ENCODE measurements at places on chromosomes 4 and X.

GRCh38 chrX:1435241-1435895 is 17.3 kb downstream of the ASMTL start:
- DNase-seq = no peak

DNA sequence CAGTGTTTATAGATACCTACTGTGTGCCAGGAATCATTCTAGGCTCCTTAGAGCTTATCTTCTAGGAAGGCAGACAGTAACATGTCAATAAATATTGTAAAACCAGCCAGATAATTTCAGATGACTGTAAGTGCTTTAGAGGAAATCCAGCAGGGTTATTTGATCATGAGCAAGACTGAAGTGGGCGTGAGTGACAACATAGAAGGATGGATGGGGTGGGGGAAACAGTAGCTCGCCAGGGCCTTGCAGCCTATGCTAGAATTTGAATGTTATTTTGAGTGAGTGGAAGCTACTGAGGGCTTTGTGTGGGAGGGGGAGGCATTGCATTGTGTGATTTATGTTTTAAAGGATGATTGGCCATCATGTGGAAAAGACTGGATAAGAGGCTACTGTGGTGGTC is 6.7 kb downstream of the SRD5A3 start:
- no peak for DNase-seq

DNA sequence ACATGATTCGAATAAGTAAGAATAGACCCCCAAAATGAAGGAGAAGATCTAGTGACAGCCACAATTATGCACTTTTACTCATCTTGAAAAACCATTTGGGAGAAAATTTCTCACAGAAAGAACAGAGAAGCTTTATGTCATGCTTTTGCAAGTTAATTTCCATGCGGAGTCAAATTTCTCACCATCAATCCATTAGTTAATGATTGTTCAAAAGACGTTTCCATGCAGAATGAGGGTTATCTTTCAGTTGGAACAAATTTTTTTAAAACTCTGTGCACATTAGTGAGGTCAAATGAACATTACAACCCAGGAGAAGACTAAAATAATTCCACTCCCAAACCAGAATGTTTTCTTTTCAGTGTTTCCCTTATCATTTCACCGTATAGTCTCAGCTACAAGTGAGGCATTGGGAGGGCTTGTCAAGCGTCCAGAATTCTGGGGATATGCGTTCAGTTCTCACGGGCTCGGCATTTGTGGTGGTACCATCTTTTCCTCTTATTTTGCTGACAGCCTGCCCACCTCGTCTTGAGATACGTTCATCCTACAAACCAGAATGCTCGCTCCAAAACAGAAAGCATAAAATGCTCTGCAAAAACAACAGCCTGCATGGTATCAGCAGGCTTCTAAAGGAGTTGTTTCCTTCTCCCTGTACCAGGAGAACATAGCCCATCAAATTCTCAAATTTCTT is 130.8 kb upstream of the TBL1X start:
- no peak for DNase-seq

DNA sequence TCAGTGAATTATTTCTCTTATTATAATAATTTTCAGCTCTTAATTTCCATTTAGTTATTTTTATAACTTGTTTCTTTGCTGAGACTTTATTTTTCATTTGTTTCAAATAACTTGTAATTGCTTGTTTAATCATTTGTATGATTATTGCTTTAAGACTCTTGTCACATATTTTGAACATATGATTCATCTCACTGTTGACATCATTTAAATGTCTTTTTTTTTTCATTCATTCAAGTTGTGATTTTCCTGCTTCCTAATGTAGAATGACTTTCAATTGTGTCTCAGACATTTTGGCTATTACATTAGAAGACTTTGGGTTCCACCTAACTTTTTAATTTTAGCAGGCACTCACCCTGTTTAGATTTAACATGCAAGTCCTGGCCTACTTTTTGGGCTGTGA is 234.8 kb upstream of the DIPK2B start:
- peak; percentile 70 for DNase-seq

DNA sequence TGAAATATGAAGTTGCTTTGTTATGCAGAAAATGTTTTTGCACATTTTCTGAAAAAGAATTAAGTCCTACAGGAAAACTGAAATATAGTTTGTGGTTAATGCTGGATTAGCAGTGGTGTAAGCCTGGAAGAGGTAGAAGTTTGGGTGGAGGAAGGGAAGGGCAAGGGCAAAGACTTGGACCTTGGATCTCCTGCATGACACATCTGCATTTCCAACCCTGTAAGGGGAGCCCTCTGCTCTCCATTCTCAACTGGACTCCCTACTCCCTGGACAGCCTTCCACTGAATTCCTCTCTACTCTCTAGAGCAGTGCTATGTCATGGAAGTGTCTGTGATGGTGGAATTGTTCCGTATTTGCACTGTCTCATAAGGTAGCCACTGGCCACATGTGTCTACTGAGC is 4.6 kb downstream of the CASP6 start:
- no peak for DNase-seq

GRCh38 chr4:138645289-138645688 is 370.3 kb upstream of the NOCT start:
- DNase-seq = peak; percentile 32

- DNase-seq = no peak
Observed at GRCh38 chrX:362937-363620, 23.6 kb downstream of the PPP2R3B start.

DNA sequence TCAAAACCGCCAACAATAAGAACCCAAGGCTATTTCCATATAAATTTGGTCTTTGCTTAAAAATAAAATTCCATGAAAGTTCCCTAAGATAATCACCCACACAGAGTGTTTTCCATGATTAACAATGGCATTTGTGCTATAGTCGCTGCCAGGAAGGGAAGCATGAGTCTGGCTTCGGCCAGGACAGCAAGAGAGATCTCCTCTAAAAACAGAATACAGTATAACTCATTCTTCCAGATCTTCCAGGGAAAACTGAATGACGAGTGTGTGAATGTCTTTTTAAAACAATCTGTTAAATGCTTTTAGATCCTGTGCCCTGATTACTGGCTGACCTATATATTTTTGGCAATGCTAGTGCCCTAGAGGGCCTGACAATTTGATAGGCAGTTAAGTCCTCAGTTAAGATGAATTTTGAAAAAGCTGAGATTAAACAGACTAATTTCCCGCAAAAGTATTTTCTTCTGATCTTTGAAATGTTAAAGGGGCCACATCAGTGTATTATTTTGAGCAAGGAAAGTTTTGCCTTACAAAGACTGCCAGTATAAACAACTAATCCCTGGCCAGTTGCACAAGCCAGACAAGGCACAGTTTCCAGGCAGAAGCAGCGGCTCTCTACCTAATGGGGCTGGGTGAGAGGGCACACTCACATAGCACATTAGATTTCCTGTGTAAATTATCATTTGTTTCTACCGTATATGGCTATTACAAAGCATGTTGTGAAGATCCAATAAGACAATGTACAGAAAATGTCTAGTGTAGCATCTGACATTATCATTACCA is 127.3 kb downstream of the DCHS2 start:
- DNase-seq = no peak

- DNase-seq = no peak
Observed at GRCh38 chr4:47505666-47506065, 20.6 kb downstream of the ATP10D start.

DNA sequence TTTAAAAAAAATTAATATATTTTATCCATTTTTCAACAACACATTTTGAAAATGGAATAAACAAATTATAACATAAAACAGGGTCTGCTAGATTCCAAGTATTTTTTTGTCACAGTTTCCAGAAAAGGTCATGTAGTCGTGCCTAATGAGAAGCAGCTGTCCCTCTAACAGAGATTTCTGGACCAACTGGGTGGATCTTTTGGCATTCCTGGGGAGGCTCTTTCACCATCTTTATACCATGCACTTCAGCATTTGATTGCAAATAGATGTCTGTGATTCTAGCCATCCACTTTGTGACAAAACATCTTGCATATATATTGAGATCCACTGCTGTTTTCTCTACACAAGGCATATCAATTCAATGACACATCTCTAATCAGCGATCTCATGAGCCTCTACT is 210.7 kb upstream of the LDB2 start:
- no peak for DNase-seq

- no peak for DNase-seq
Observed at GRCh38 chr4:26856906-26857277, 3.7 kb upstream of the STIM2 start.

DNA sequence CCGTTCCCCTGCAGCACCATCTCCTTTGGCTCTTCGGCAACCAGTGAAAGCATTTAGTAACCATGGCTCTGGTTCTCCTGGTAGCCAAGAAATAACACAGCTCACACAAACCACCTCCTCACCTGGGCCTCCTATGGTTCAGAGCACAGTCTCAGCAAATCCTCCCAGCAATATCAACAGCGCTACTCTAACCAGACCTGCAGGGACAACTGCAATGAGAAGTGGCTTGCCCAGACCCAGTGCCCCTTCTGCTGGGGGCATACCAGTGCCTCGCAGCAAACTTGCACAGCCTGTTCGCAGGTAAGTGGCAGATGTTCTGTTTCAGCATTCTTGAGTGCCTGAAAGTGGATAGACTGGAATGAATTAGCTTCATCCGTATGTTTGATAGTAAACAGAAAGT is 63.0 kb upstream of the SLC10A4 start:
- DNase-seq = no peak

GRCh38 chr4:21835712-21836111 is 112.9 kb downstream of the KCNIP4 start:
- DNase-seq = no peak

DNA sequence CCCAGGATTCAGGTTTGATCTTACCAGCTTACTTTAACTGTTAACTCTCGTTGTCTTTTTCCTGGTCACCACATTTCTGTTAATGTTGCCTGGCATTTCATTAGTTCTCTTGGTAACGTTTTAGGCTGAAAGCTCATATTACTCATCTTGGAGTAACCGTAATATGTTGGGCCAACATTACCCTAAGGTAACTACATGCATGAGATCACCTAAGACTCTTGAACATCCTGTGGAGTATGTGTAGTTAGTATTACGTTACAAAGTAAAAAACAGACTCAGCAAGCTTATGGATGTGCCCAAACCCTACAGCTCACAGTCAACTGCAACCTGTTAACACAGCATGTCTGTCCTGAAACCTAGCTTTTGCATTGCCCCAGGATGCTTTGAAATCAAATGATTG is 203.3 kb upstream of the HS3ST1 start:
- peak; percentile 99 for DNase-seq

DNA sequence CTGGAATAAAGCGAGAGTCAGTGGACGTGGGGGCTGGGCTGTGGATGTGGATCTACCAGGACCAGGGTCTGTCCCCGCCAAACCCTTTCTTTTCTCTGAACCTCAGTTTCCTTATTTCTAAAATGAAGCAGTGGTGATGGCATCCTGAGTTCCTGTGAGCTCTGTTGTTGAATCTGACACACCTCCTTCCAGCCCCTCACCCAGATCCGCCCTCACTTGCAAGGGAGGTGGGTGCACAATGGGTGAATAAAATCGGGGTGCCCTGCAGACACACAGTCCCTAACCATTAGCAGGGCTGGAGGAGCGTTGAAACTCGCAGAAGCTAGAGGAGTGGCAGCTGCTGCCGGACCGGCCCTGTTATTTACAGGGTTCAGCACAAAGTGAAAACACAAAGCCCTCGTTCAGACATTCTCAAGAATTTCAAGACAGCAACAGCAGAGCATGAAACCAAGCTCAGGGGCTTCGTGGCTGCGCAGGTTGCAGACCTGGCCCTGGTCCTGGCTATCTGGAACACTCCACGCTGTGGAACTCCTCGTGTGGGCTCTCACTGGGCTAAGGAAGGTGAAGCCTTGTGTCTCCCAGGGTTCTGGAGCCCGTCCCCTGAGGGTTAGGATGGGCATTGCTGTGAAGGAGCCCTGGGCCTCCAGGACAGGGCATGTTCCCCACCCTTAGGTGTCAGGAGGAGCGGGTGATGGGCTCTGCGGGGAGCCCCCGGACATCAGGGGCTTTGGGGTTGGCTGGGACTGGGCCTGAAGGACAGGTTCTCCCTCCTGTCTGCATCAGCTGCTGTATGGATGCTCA is 42.9 kb downstream of the PSAPL1 start:
- no peak for DNase-seq

DNA sequence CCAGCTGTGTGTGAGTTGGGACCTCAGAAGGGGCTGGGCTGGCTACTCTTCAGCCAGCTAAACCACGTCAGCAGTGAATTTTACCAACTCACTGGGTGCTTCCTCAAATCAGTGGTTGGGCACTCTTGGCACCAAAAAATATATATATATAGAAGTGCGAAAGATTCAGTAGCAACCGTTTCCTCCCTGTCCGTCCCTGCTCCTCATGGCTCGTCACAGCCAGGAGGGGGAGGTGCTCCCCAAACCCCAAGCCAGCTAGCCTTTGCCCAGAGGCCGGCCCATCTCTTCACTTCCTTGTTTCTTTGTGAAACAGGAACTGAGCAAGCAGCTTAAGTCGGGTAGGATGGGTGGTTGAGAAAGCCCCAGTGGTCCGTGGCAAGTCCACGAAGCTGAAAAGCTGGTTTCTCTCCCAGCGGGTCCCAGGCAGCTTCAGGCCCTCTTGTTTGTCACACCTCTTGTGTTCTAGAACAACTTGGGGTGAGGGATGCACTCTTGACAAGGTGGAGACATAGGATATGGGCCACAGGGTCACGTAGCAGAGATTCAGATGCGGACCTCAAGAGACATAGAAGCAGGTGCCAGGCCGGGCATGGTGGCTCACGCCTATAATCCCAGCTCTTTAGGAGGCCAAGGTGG is 6.8 kb upstream of the SASH3 start:
- DNase-seq = no peak

- DNase-seq = no peak
Observed at GRCh38 chr4:155639704-155640523, 26.7 kb upstream of the GUCY1A1 start.

DNA sequence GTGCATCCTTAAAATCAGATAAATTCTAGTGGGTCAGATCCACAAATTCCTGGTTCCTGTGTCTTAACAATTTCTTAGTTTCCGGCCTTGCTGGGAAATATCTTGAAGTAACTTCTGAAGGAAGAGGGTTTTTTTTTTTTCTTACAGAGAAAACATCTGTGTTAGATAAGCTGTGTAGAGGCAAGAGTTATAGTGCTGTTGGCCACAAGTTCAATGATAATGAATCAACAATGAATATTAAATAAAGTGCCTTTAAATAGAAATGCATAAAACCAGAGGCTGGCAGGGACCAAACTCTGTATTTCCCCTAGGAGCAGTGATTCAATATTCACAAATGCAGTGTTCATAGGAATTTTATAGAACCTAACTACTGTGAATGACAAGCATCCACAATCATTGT is 711.9 kb upstream of the ATOH1 start:
- no peak for DNase-seq

DNA sequence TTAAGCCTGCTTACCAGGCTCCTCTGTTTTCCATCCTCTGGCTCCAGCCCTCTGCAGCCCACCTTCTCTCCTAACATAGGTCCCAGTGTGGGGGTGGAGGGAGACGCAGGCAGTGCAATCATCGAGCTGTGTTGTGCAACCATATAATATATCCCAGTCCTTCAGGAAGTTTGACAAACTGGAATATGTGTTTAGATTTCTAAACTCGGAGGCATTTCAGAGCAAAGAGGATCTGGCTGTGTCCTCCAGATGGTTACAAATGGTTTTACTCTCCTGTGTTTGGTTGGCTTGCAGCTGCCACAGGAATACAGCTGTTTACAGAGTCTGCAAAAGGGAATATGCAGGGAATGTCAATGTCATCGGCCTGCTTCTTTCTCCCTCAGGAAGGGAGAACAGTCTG is 195.3 kb upstream of the LNX1 start:
- DNase-seq = no peak
